ENCODE measurements at places on chromosomes 16 and 17.

DNA sequence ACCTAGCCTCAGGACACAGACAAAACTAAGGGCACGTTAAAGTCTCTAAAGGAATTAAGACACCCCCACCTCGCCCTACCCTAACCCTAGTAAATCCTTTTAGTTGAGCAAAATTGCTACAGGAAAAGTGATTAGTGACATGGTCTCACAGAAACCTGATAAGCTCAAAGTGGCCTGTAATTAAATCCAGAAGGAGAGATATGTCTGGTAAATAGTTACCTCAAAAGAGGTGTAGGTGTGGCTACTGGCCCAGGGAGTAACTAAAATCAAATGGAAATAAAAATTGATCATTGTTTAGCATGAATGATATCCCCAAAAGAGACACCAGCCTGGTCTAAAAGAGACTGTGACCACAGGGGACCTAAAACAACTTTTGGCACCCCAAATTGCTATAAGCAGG, 168.3 kb downstream of the SLC39A11 start:
- no peak for DNase-seq

GRCh38 chr16:9817586-9817985, 364.6 kb downstream of the GRIN2A start:
- DNase-seq: no peak

DNA sequence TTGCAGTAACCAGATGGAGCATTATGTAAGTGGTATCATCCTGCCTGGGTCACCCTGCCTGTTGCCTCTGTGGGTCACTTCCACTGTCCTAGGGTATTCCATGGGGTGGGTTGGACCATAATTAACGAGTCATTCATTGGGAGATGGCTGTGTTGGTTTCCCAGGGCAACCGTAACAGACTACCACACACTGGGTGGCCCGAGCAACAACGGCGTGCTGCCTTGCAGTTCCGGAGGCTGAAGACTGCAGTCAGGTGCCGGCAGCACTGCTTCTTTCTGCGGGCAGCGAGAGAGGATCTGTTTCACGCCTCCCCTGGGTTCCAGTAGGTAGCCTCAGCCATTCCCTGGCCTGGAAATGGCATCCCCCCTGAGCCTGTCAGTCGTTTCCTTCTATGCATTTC, 28.9 kb upstream of the CMIP start:
- DNase-seq: no peak

GRCh38 chr17:76556765-76557367, 17.0 kb downstream of the PRCD start:
- peak; percentile 66 for DNase-seq

DNA sequence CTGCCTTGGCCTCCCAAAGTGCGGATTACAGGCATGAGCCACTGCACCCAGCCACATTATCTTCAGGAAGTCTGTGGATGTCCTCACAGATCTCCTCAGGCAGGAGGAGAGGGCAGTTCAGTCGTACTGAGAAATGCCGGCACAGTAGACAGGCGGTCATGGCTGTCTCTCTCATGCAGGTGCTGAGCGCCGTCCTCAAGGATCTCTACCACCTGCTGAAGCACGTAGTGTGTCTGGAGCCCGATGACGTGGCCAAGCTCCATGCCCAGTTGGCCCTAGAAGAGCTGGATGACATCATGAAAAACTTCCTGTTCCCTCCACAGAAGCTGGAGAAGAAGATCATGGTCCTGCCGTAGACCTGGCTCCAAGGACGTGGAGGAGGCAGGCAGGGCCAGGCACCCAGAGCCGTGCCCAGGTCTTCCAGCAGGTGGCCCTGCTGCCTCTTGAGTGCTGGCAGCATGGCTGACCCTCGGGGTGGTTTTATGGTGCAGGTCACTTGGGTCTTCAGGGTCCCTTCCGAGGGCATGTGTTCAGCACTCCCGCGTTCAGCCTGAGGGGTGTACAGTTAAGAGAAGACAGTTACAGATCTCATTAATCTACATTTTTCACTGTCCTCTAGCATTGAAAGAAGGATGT, 22.0 kb upstream of the HAS3 start:
- no peak for DNase-seq

DNA sequence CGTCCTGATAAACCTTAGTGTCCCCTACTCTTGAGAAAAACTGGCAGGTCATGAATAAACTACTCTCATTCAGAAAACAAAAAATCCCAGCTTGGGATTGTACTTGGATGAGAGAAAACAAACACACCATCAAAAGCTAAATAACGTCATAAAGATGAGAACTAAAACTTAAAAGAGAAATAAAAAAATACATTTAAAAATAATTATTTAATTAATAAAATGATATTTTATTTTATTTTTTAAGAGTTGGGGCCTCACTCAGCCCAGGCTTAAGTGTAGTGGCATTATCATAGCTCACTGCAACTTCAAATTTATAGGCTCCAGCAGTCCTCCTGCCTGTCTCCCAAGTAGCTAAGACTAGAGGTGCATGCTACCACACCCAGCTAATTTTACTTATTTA, 125.4 kb upstream of the CA10 start:
- DNase-seq: no peak

GRCh38 chr16:73047536-73048291, at the start of gene ZFHX3:
ZFHX3 (minus strand) TSS chr16:73048128; CDS start chr16:72960145, 87,983 bp downstream.
- DNase-seq: peak; percentile 70
